ENCODE measurements at places on chromosomes 7 and 10.

GRCh38 chr10:69048103-69048502 is 39.8 kb upstream of the SRGN start:
- no peak for DNase-seq

GRCh38 chr10:4765428-4765827 is 60.6 kb upstream of the AKR1E2 start:
- no peak for DNase-seq

DNA sequence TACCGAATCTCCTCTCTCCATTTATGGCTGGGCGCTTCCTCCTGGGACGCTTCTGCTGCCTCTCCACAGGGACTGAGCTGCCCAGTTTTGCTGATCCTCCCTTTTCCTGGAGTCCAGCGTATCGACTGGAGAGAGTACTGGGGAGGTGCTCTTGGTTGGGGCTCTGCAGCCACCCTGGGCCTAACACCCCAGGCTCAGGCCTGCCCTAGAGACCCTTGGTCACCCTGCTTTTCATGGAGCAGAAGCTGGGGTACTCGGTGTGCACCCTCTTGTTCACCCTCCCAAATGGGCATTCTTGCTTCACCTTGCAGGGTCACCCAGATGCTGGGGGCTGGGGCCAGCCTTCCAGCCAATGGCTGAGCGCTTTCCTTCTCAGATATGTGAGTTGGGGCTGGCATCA is 88.8 kb upstream of the RET start:
- no peak for DNase-seq

DNA sequence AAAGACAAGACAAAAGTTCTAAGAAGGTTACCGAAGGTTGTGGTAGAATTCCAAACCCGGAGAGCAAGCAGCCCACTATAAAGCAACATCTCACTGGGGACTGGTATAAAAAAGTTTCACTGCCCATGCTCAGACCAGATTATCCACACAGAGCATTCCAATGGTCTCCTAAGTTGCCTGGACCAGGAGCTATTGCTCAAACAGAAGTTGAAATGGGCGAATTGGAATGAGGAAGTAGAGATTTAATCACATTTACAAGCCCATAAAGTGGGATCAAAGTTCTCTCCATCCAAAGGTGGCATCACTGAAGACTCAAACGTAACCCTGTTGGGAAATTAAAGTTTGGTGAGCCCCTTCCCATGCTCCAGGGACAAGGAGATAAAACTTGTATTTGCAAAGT is 19.8 kb downstream of the OR2F1 start:
- DNase-seq = no peak

DNA sequence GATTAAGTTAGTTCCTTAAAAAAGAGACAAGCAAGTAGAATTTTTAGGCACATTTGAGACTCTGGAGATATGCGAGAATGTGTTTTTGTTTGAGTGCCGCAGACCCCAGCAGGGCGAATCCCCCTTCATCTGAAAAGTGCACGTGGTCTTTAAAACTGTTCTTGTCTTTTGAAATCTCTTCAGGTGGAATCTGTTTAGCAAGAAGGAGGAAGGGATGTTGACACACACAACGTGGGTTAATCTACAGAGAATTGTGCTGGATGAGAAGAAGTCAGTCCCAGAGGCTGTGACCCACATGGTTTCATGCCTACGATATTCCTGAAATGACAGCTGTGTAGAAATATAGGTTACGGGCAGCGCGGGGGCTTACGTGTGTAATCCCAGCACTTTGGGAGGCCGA is 27.1 kb upstream of the ZFAND2A start:
- DNase-seq = no peak

- no peak for DNase-seq
These were observed 9.4 kb upstream of the ZDHHC4 start for GRCh38 chr7:6567886-6568285.

- no peak for DNase-seq
These were observed 3.7 kb downstream of the PDZD7 start for GRCh38 chr10:101027106-101027720.
